Left ventricle myocardium superior (tissue), 1 donor: ENCODE measurements at places on chromosomes 16 and 17.

DNA sequence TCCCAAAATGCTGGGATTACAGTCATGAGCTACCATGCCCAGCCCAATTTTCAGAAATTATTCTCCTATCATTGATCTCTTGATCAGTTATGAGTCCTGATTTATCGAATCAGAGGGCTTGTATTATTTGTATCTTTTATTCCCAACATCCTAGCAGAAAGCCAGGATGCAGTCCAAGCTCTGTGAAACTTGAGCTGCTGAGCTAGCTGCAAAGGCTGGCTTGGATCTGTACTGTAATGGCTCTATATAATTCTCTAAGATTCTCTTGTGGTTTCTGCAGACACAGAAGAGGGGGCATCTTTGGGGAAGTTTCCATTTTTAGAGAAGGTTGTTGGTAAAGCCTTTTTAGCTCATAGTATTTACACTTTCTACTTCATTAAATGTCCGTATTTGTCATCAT is 227.1 kb downstream of the MAP2K4 start:
- DNase-seq: no peak

GRCh38 chr17:2909846-2910234 is 113.6 kb downstream of the RAP1GAP2 start:
- DNase-seq: no peak

DNA sequence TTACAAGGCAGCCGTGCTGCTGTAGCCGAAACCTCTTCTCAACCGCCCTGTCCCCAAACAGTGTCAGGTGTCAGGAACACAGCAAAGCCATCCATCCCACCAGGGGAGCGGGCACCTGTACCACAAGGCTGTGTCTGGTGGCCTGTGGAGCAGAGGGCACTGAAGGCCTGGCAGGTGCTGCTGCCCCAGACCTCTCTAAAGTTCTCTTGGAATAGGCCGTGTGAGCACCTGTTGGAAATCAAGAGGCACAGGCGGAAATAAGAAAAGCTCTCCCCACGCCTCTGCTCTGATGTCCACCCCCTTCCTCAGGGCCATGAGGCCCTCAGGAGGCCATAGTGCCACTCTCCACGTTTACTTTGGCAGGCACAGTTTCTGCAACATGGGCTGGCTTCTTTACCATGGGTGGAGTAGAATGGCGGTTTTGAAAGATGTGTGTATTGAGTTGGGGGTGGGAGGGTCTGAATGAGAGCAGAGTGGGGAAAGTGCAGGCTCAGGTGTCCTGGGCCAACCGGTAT is 99.9 kb upstream of the ZNF750 start:
- no peak for DNase-seq

DNA sequence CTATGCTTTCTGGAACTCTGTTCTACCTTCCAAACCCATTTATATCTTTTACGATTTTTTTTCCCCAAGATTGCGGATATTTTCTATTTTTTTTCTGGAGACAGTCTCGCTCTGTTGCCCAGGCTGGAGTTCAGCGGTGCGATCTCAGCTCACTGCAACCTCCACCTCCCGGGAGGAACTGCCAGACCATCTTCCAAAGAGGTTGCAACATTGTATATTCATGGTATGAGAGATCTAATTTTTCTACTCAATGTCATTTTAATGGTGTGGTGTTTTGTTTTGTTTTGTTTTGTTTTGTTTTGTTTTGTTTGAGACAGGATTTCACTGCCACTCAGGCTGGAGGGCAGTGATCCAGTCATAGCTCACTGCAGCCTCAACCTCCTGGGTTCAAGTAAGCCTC is 8.5 kb upstream of the BMERB1 start:
- no peak for DNase-seq

DNA sequence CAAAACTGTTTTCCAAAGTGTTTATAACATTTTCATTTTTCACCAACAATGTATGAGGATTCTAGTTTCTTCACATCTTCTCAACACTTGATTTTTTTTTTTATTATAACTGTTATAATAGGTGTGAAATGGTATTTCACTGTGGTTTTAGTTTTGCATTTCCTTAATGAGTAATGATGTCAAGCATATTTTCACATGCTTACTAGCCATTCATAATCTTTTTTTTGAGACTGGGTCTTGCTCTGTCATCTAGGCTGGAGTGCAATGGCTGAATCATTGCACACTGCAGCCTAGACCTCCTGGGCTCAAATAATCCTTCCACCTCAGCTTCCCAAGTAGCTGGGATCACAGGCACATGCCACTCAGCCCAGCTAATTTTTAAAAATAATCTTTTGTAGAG is 65.1 kb downstream of the EFCAB13 start:
- DNase-seq: no peak

DNA sequence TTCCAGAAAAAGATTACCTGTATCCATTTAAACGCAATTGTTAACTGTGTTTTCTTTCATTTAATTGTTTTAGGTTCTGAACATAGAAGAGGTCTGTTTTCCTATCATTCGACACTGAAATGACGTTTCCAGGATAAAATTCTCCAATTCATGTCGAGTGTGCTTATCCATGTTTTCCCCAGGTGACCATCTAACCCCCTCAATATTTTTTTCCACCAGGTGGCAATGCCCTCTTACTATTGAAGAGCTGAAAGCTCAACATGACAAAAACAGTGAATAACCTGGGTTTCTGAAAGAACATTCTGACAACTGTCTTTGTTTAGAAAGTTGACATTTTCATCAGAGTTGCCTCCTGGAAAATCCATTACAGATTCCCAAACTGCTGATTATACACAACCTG is 948.7 kb downstream of the KCNJ2 start:
- no peak for DNase-seq

GRCh38 chr17:32916134-32916533 is 11.8 kb upstream of the TMEM98 start:
- DNase-seq: no peak

GRCh38 chr16:4682084-4682591 is 11.2 kb upstream of the NUDT16L1 start:
- peak; percentile 25 for DNase-seq

DNA sequence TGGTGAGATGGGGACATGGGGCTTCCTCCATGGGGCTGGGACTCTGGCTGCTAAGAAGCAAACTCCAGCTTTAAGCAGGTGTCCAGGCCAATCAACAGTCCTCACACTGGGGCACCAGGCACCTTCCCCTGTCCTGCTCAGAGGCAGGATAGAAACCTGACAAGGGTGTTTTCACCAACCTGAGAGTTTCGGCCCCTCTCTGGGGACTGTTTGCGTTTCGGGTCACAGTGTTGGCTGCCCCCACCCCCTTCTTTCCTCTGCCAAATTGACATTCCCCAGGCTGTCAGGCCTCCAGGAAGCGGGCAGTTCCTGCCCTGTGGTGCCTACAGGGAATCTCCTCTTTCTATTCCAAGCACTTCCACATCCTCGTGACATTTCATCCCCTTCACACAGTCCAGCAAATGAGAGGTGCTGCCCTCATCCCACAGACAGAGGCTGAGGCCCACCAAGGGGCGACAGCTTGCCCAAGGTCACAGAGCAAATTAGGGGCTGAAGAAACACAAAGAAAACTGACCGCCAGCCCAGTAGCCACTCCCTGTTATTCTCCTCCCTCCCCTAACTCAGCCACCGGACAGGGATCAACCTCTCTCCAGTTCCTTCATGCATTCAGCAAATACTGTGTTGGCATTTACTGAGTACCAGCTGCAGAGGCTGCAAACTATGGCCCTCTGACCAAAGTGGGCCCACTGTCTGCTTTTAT is 38.0 kb downstream of the MMP15 start:
- no peak for DNase-seq

DNA sequence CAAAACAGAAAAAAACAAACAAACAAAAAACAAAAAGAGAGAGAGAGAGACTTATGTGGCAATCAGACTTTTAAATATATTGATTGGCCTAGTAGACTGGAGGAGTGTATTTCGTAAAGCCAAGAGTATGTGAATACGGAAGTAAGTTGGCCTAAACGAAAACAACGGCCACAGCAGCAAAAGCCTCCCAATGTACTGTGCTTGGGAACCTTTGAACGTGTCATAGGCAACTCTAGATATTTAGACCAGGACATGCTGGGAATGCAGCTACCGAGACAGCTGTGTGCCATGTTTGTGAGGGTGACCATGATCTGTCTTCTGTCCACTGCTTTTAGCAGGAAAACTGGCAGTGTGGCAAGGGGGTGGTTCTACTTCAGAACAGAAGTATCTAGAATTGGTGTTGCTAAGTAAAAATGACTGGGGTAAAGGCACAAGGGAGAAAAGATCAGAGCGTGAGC is 7.4 kb downstream of the MAF start:
- no peak for DNase-seq

DNA sequence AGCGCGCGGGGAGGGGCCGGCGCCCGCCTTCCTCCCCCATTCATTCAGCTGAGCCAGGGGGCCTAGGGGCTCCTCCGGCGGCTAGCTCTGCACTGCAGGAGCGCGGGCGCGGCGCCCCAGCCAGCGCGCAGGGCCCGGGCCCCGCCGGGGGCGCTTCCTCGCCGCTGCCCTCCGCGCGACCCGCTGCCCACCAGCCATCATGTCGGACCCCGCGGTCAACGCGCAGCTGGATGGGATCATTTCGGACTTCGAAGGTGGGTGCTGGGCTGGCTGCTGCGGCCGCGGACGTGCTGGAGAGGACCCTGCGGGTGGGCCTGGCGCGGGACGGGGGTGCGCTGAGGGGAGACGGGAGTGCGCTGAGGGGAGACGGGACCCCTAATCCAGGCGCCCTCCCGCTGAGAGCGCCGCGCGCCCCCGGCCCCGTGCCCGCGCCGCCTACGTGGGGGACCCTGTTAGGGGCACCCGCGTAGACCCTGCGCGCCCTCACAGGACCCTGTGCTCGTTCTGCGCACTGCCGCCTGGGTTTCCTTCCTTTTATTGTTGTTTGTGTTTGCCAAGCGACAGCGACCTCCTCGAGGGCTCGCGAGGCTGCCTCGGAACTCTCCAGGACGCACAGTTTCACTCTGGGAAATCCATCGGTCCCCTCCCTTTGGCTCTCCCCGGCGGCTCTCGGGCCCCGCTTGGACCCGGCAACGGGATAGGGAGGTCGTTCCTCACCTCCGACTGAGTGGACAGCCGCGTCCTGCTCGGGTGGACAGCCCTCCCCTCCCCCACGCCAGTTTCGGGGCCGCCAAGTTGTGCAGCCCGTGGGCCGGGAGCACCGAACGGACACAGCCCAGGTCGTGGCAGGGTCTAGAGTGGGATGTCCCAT is 232.8 kb downstream of the SEC14L1 start:
- peak; percentile 74 for DNase-seq

DNA sequence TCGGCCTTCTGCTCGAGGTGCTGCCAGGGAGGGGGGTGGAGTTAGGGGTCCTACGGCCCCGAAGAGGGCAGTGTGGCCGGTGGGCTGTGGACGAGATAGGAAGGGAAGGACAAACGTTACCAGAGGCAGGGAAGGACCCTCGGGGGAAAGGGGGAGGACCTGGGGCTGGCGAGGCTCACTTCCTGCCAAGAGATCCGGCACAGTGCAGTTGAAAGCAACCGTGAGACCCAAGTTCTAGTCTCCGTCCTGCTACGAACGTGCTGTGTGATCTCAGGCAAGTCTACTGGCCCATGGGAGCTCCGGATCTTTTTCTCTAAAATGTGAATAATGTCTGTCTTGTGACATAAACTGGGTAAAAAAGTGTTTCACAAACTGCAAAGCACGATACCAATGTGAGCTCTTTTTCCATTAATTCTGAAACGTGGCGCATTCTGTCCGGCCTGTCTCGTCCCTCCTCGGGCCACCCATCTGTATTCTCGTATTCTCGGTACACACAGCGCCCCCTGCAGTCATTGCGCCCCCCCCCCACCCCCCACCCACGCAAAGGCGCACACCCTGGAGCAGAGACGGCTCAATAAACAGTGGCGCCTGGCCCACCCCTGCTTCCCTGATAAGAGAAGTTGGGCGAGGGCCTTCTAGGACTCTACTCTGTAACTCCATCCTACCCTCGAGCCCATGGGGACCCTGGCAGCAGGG is 8.8 kb downstream of the CYGB start:
- DNase-seq: peak; percentile 83

GRCh38 chr16:89615596-89616090 is 2.2 kb downstream of the DPEP1 start:
- DNase-seq: no peak

DNA sequence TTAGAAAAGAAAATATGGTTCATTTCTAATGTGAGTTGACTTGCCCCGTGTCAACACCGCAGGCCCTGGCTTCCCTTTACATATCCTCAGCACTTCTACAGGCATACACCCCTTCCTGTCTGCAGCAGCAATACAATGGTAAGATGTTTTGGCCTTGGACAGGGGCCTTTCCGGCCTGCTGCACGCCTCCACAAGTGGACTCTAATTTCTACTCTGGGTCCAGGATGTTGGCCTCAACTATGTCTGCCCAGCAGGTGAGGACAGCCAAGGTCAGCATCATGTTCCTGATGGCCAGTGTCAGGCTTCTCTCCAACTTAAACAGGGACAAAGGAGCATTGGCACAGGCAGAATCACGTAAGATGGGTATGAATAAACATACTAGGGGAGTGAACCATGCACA is 11.0 kb downstream of the C17orf67 start:
- DNase-seq: no peak

- peak; percentile 41 for DNase-seq
Observed at GRCh38 chr17:41967141-41967920, 736 bp downstream of the CNP start.

DNA sequence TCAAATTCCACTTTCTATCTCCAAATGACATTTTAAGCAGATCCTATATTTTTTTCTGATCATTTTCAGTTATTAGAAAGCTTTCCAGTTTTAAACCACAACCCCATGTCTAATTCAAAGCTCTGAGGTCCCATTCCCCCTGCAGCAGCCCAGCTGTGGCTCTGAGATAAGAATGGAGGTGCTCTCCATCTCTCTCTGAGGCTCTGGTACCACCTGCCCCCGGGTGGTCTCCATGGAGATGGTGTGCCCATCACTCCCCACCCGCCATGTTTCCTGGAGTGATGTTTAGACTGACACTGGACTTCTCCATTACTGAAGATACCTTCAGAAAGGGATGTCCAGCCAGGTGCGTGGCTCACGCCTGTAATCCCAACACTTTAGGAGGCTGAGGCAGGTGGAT is 68.1 kb upstream of the SEC14L1 start:
- DNase-seq: no peak

DNA sequence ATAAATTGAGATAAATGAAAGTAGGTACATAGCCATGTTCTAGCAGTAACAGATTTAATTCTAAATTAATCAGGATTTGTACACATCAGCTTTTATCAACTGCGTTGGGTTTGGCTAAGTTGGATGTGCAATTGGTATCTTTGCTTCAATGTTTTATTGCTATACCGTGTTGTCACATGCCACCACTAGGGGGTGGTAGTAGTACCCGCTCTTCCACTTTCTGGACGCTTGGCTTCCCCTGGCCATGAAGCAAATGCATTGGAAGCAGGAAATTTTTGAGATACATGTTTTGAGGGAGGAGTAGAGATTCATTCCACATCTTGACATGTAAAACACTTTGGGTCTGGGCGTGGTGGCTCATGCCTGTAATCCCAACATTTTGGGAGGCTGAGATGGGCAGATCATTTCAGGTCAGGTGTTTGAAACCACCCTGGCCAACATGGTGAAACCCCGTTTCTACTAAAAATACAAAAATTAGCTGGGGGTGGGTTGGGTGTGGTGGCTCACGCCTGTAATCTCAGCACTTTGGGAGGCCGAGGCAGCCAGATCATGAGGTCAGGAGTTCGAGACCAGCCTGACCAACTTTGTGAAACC is 58.6 kb downstream of the EMP2 start:
- DNase-seq: peak; percentile 40
